Heart right ventricle (tissue), 16 donors: ENCODE measurements at places on chromosomes 13 and 19. TPM values are rescaled to one million over a fixed set of nuclear protein-coding genes. Genes with fewer than 3 reads are reported as not detected.

IGFL3 gene
- total RNA-seq = not detected

GRCh38 chr13:100657881-100658315, 16.7 kb downstream of the TMTC4 start:
- H3K4me1 ChIP-seq = no peaks in the 10 kb centered on the region
- no peaks in the 10 kb centered on the region for H3K27me3 ChIP-seq
- no peak for DNase-seq
- H3K27ac ChIP-seq = no peak overlapping the region
- no peak overlapping the region for H3K4me3 ChIP-seq

PEAK3 gene
- total RNA-seq = 0.27 TPM

DNA sequence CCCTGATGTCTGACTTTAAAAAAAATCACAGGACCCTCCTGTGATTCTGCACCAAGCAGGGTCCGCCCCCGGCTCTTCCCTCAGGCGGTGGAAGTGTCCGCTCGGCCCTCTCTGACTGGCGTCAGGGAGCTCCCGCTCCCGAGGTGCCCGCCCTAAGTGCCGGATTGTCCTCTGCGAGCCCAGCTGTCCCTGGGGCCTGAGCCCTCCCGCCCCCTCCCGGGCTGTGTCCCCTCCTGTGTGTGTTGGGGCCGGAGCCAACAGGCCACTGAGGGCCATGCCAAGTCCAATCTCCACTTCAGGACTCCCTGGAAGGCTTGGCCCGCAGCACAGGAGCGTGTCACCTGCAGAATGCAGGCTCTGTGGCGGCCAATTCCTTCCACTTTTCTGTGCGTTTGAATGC, 25.4 kb downstream of the MAP2K2 start:
- H3K4me3 ChIP-seq = no peak overlapping the region
- H3K27ac ChIP-seq = peak overlapping the region; percentile 50
- peak; percentile 81 for DNase-seq
- H3K4me1 ChIP-seq = peaks cover 15% of the 10 kb centered on the region
- H3K27me3 ChIP-seq = no peaks in the 10 kb centered on the region

DNA sequence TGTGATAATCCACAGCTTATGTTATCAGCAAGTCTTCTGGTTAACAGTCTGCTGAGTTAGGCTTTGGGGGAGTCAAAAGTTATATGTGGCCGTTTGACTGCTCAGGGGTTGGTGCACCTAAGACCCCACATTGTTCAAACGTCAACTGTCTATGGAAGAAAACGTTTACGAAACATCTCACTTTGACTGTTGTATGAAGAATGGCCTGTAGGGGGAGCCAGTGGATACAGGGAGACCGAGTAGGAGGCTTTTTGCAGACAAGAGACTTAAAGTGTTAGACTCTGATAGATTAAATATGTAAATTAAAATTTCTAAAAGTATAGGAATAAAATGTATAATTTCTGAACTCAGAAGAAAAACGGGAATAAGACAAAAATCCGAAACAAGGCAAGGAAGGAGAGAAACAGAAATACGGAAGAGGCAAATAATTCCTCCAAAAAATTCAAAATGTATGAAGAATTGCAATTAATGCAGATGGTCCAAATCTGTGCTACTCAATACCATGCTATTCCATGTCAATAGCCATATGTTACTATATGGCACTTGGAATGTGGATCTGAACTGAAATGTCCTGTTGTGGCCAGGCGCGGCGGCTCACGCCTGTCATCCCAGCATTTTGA, 37.8 kb downstream of the TNFSF14 start:
- no peak overlapping the region for H3K27ac ChIP-seq
- H3K4me1 ChIP-seq = no peaks in the 10 kb centered on the region
- no peak for DNase-seq
- no peaks in the 10 kb centered on the region for H3K36me3 ChIP-seq

- no peaks in the 10 kb centered on the region for H3K36me3 ChIP-seq
- H3K4me3 ChIP-seq = no peak overlapping the region
- no peak overlapping the region for H3K27ac ChIP-seq
- no peaks in the 10 kb centered on the region for H3K27me3 ChIP-seq
- H3K4me1 ChIP-seq = no peaks in the 10 kb centered on the region
- DNase-seq = no peak
These were observed 490.5 kb upstream of the SLC10A2 start for GRCh38 chr13:103556681-103557080.

DNA sequence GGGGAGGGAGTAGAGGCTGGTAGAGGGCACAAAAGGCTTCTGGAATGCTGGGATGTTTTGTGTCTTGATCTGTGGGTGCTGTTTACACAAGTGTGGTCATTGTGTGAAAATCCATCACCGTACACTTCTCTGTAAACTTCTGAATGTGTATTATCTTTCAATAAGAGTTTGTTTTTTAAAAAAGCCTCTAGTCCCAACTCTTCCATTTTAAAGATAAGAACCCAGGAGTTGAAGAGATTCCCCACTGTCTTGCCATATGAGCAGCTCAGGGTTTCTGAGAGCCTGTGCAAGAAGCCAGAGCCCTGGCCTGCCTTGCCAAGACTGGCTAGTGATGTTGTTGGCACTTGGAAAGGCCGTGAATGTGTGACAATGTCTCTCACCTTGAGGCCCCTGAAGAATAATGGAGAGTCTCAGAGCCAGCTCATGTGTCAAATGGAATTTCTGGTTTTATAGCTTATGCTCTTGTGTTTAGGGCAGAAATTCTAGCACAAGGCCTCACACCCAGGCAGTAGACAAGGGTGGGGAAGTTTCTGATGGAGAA, 57.5 kb upstream of the NPAS1 start:
- H3K27me3 ChIP-seq = no peaks in the 10 kb centered on the region
- H3K4me1 ChIP-seq = peaks cover 45% of the 10 kb centered on the region
- no peak for DNase-seq
- no peaks in the 10 kb centered on the region for H3K36me3 ChIP-seq

DNA sequence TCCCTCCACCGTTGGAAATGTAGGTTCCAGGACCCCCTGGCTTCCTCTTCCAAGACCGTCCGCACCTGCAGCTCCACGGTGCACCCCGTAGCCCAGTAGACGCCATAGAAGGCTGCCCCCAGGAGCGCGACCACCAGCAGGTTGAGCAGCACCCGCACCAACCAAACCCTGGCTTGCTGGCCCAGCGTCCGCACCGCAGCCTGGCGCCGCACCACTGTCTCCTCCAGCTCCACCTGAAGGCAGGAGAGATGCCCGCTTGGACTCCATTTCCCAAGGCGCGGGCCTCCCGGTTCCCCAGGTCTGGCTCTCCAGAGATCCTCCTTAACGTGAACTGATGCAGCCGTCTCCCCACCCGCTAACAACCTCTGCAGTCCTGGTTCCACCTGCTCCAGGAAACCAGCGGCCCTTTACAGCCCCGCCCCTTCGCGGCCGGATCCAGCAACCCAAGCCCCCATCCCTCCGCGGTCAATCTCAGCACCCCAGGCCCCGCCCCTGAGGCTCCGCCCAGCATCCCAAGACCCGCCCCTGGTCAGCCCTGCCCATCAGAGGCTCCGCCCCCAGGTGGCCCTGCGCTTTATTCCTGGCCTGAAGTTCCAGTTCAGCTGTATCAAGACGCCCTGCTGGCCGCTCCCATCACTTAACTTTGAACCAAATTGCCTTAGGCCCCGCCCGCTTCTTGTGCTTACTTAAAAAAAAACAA, 5.0 kb upstream of the LENG1 start:
- DNase-seq = peak; percentile 84
- H3K4me3 ChIP-seq = no peak overlapping the region
- H3K27me3 ChIP-seq = peaks cover 11% of the 10 kb centered on the region
- peaks cover 31% of the 10 kb centered on the region for H3K4me1 ChIP-seq
- no peaks in the 10 kb centered on the region for H3K36me3 ChIP-seq
